ENCODE measurements at places on chromosomes 1 and 21.

- DNase-seq = no peak
These were observed 33.0 kb downstream of the TNNT2 start for GRCh38 chr1:201344206-201345080.

- DNase-seq = no peak
These were observed 3.4 kb downstream of the TNFRSF25 start for GRCh38 chr1:6462412-6463119.

GRCh38 chr1:221292652-221293051 is 413.4 kb downstream of the HLX start:
- DNase-seq = no peak

DNA sequence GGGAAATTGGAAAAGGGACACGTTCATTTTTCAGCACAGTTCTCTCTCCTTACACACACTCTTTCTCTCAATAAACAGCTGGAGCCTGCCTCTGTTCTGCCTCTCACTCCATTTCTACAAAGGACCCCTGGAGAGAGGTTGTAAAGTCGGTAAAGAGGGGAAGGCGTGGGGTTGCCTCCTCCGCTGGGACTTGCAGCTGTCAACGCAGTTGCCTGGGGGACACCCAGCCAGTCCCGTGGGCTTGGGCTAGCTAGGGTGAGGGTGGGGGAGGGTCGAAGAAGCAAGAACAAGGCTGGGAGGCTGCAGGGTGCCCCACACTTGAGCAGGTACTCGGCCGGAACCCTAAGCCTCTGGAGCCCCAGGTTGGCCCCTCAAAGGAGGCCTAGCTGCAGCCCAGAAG is 27.6 kb downstream of the C1orf216 start:
- DNase-seq = no peak

DNA sequence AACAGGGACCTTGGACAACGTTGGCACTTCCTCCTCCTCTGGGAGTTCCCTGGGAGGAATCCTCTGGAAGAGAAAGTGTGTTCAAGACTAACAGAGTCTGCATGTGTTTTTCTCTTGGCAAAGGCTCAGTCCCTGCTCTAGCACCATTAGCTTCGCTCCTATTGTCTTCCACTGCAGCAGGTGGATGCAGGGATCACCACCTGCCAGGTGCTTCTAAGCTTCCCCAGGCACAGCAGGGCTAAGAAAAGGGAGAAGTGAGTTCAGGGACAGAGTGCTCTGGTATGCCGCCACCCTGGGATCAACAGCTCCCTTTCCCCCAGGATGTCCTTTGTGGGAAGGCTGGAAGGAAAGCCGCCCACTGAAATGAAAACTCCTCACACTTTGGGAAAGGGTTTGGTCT is 43.9 kb upstream of the IL20 start:
- no peak for DNase-seq

GRCh38 chr1:95384567-95384966 is 150.6 kb downstream of the RWDD3 start:
- DNase-seq = no peak

GRCh38 chr1:64047549-64047996 is 155.8 kb upstream of the UBE2U start:
- no peak for DNase-seq

GRCh38 chr1:23718482-23718881 is 24.8 kb upstream of the ELOA start:
- DNase-seq = no peak

GRCh38 chr1:205276689-205277065 is 44.9 kb downstream of the NUAK2 start:
- DNase-seq = no peak

- no peak for DNase-seq
These were observed 92.6 kb upstream of the VAV3 start for GRCh38 chr1:108057541-108057940.

DNA sequence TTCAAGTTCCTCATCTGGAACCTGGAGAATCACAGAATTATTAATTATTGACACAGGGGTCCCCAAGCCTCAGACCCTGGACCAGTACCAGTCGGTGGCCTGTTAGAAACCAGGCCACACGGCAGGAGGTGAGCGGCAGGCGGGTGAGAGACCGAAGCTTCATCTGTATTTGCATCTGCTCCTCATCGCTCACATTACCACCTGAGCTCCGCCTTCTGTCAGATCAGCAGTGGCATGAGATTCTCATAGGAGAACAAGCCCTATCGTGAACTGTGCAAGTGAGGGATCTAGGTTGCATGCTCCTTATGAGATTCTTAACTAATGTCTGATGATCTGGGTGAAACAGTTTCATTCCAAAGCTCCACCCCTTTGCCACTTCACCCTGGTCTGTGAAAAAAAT is 125.9 kb downstream of the C1orf21 start:
- no peak for DNase-seq

- DNase-seq = no peak
These were observed 10.9 kb downstream of the MORC3 start for GRCh38 chr21:36330904-36331303.

Measured in NCI-H1436 treated with DMSO at 0.1 percent for 48 hours (cell line).